Bronchial epithelial cell (primary cell): ENCODE measurements at places on chromosomes 6 and 20.

GRCh38 chr6:155185544-155185943 is 78.3 kb upstream of the CLDN20 start:
- peak; percentile 70 for DNase-seq

DNA sequence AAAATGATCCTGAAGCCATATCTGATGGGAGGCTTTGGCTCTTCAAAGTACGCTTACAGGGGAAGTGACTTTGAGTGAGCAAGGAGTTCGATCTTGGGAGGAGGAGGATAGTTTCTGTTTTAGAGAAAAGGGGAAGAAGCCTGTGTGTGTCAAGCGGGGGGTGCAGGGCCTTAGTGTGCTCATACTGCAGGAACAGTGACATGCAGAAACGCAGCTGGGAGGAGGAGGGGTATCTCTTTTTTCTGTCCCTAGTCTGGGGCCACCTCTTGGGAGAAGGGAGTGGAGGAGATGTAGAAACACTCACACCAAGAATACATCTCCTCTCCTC is 19.8 kb downstream of the SIRPD start:
- DNase-seq, result no peak

DNA sequence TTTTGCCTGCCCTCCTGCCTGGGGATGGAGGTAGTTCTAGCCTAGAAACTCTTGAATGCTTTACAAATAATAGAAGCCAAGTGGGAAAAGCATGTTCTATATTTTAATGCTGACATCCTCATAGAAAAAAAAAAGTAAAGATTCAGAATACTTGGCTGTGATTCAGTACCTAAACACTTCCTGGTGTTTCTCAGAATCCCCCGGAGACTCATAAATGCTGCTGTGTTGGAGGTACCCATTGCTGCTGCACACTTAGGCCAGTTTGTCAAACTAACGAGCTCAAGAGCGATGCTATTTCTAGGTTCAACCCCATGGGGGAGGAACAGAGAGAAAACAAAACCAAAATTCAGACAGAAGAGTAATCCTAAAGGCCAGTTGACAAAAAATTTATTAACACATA is 38.8 kb upstream of the ZFP64 start:
- peak; percentile 7 for DNase-seq

- DNase-seq, result no peak
Observed at GRCh38 chr6:143969077-143969476, 39.0 kb downstream of the PLAGL1 start.

- no peak for DNase-seq
Observed at GRCh38 chr6:98041056-98041455, 758.0 kb upstream of the MMS22L start.

- peak; percentile 55 for DNase-seq
Observed at GRCh38 chr6:12271997-12272396, 18.2 kb upstream of the EDN1 start.

GRCh38 chr6:106074146-106074545 is 12.0 kb upstream of the PRDM1 start:
- DNase-seq, result no peak

DNA sequence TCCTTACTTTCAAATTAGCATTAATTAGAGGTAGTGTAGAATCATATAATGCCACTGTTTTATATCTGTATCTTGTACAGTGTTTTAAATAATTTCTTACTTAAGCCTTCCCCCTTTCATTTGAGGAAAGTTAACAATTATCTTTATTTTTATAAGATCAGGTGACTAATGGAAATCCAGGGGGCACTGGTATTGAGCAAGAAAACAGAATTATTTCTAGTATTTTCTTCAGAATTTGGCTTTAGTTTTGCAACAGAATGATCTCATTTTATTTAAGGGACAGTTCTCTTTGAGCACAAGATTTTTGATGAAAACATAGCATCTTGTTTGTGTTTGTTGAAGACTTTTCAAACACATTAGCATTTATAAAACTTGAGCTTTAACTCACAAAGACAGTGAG is 55.9 kb downstream of the RNF217 start:
- DNase-seq, result no peak

DNA sequence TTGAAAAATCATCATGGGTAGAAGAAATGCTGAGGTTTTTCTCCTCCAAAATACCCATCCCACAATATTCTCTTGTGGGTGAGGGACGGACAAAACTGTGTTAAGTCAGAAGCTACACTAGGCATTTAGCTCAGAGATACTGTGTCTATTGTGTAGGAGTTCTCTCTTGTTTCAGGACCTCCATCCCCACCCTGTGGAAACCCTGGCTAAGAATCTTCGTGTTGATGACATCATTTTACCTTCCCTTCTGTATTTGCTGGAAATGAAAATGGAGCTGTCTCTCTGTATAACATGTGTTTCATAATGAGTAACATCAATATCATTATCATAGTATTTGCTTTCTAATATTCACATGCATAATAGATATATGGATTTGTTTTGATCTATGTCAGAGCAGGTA is 1193.0 kb upstream of the CITED2 start:
- no peak for DNase-seq

DNA sequence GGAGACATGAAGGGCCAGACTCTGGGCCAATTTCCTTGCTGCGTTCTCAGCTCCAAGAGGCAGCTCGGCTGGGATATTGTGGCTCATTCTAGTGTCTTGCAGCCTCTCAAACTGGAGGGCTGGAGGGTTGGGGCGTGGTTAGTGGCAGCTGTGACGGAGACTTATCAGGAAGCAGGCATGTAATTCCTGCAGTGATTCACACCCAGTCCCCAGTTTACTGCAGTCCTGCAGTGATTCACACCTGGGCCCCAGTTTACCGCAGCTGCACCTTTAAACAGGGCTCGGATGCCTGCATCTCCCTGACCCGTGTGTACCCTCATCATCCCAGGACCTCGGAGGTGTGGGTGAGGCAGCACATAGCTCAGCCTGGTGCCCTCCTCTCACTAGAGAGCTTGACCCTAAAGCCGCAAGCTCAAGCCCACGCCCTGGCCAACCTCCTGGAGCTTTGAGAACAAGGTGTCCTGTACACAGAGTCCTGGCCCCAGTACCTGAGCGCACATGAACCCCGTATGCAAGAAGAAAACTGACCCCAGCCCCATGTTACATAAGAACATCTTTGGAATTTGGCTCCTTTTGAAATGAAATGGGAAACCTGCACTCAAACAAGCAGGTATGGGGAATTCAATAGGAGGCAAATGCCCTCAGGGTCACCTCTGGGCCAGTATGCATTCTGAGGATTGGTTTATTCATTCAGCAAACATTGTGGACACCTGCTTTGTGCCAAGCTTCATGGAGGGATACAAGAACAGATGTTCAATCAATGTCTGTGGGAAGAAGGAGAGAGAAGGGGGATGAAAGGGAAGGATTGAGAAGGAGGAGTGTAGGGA is 55.3 kb upstream of the FAM83D start:
- DNase-seq, result peak; percentile 87

GRCh38 chr6:22064558-22064957 is 232.3 kb downstream of the PRL start:
- no peak for DNase-seq

DNA sequence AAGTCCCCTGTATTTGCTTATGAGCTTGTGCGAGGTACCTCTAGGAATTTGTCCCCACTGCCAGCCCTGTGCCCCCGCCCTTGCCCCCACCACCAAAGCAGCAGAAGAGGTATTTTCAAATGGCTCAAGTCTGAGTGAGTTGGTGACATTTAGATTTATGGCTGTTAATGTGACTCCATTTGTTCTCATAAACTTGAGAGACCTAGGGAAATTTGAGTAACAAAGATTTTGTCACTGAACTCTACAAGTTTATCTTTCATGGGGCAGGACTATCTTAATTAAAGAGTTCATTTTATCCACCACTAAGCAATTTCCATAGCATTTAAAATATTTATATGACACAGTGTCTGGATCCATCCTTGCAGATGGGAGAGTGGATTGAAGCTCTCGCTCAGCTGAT is 108.5 kb downstream of the PRND start:
- DNase-seq, result no peak

DNA sequence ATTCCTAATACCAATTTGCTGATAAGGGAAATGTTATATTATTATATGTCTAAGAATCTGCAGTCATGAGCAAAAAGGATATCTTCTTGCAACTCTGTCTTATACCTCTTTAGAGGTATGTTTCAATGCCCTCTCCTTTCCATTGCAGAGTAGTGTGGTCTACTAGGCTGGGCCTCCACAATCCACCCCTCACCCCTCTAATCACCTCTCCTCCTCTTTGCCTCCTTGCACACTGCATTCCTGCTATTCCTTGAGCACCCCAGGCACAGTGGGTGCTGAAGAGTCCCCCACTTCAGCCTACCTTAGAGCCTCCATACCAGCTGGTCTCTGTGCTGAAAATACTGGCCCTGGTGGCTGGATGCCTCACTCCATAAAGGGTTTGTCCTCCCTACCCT is 26.9 kb downstream of the ARMC2 start:
- DNase-seq, result no peak

- peak; percentile 77 for DNase-seq
Observed at GRCh38 chr6:85792254-85792653, 149.6 kb upstream of the SYNCRIP start.

DNA sequence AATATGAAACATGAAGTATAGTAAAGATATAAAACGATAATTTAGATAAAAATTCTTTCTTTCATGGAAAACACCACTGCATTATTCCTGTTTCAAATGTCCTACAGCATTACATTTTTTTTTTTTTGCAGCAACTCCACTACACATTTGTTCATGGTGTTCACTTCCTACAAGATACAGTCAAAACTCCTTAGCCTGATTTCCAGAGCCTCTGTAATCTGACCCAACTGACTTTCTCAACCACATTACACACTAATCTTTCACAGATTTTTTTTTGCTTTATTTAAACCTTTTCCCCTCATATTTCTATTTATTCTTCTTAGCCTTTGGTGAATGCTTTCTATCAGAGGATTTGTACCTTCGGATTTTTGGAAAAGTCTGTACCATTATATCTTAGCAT is 176.5 kb upstream of the PDE7B start:
- no peak for DNase-seq
